ENCODE measurements at places on chromosomes 2 and 18.

DNA sequence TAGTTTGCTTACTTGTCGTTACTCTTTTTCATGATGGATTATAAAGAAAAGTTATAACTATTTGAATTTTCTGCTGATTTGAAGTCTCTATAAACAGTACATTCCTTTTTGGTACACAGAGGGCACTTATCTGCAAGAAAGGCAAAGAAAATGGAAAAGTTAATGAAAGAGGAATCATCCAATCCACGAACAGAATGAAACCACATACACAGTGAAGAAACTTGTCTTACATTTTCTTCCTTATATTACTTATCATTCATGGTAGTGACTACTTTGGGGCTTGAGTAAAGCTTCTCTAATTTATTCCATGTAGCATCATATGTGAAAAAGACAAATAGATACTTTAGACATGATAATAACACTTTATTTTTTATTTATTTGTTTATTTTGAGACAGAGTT, 14.8 kb upstream of the ACTR3 start:
- no peak for DNase-seq

- no peak for DNase-seq
Measured at GRCh38 chr2:2547451-2547850, 216.4 kb upstream of the MYT1L start.

- DNase-seq: no peak
Measured at GRCh38 chr2:101787097-101787496, 89.6 kb downstream of the MAP4K4 start.

DNA sequence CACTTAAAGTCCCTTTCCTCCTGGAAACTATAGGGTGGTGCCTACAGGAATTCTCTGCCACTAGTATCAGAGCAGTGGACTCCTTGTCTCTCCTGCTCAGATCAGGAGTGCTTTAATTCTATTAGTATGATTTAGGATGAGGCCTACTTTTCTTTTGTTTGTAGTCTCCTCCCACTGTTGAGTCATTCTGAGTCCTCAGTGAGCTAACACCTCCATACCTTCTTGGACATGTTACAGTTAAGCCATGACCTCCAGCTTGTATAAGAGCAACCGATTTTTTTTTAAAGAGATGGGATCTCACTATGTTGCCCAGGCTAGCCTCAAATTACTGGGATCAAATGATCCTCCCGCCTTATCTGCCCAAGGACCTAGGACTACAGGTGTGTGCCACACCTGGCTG, 48.7 kb upstream of the OTOF start:
- no peak for DNase-seq

GRCh38 chr2:69744456-69744855, 2.5 kb downstream of the ANXA4 start:
- DNase-seq: no peak
